ENCODE measurements at places on chromosomes 5 and 9.
A peak's percentile ranks its signal among the peaks of the same experiment; 100 is the strongest.

GRCh38 chr9:131708226-131709002 lies 31.5 kb downstream of the RAPGEF1 start:
- no peak for DNase-seq

DNA sequence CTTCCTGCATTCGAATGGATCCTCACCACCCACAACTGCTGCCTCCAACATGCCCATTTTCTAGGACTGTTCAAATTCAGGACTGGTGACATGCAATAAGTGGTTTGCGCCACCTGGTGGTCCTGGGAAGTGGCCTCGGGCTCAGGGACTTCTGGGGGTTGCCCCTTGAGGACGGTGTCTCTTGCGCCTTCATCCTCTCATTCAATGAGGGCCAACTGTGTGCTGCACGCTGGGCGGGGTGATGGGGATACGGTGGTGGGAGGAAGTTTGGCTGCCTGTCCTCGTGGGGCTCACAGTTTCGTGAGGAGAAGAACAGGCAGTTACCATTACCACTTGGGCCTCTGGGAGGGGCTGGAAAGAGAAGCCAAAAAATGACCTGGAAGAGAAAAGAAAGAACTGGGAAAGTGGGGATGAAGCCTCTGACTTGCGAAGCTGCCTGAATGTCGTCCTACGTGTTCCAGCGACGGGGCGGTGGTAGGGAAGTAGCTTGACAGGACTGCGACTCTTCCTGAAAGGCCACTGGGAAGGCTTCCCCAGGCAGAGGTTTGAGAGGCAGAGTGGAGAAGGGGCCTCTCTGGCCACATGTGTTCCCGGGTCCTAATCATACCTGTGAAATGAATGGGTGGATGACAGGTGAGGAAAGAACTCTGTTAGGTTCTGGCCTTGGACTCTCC lies 49.0 kb downstream of the PSD2 start:
- peak; percentile 61 for DNase-seq

- DNase-seq = no peak
Observed at GRCh38 chr5:104947076-104947475, 1384.5 kb upstream of the NUDT12 start.

DNA sequence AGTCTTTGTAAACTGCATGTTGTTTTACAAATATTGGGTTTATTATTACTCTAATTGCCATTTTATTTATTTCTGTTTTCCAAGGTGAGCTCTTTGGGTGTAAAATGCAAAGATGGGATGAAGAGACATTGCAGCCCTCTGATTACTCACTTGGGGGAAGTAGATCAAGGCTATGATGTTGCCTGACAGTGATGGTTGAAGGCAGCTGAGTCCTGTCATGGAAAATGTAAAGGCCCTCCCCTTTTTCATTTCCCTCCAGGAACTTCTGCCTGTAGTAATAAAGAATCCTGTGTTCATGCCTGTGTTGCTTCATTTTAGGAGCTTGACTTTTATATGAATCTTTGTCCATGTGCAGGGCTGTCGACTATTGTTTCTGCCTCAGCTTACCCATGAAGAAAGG lies 605.4 kb upstream of the CLINT1 start:
- no peak for DNase-seq

DNA sequence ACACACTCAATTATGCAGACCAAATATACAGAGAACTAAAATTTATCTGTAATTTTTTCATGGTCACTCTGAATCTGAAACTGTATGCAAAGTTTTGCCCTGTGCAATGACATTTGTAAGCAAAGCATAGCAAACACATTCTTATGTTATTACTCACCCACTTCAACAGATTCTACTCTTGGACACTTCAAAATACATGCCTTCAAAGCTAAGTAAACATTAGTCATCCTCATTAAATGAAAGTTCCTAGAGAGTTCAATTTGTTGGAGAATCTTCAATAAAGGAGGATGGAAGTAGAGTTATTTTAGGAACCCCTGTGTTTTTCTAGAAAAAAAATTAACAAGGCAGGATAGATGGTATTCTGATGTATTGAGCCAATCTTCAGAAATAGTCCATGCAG lies 639.7 kb upstream of the C9orf72 start:
- no peak for DNase-seq

DNA sequence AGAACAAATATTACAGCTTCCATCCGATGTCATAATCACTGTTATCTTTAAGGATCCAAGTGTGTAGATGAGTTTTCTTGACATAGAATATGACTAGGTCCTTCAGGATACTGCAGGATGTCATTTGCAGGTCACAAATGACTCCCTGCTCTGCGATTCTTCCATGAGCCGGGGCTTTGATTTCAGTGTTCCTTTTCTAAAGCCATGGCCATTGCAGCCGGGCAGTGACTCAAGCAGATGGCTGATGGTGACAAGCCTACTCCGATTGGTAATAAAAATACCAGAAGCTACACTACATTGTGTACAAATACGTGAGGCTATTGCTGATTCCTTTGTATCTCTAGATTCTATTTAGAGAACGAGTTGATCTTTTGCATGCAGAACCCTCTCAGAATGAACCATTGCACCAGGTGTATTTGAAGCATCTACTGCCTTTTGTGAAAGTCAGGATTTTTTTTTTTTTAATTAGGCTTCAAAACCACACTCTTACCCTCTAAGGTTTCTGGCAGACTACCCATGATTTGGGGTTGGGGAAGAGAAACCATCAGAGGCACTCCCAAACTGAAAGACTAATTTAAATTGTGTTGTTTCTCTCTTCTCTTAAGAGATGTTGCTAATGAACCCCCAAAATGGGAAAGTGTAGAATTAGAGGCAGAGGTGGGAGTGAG lies 271.0 kb upstream of the ADRA1B start:
- no peak for DNase-seq

- no peak for DNase-seq
Observed at GRCh38 chr5:68710514-68710913, 383.3 kb upstream of the SLC30A5 start.

DNA sequence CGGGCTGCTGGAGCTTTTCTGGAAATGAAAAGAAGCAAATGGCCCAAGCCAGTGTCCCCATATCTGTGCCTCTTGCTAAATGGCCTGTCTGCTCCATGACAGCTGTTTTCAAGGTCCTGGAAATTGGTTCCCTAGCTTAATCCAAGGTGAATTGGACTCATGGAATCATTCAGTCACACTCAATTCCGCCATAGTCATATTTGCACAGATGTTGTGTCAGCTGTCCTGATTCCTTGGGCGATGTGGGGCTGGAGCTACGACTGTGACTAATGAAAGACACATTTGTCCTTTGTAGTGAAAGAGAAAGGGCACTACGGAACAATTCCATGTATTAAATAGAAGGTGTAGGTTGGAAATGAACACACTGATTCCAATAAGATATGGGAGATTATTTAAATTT lies 102.9 kb upstream of the MEGF10 start:
- DNase-seq = no peak

DNA sequence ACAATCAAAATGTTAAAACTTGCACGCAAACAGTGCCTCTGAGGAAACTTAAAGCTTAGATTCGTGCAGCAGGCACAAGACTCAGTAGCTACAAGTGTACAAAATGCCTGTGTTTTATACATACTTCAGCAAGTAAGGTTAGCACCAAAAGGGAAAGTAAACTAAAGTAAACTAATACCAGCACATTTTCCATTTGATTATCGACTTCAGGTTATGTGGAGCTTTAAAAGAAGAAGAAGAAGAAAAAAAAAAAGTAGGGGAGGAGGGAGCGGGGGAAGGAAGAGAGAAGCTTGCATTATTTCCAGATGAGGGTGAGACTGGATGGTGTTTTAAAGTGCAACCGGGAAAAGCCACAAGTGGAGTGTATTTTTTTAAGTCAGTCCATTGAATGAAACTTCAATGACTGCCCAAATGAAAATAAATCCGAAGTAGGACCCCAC lies 596 bp upstream of the ADAMTS6 start:
- DNase-seq = no peak

- DNase-seq = no peak
Observed at GRCh38 chr9:111020594-111020993, 17.7 kb downstream of the LPAR1 start.

DNA sequence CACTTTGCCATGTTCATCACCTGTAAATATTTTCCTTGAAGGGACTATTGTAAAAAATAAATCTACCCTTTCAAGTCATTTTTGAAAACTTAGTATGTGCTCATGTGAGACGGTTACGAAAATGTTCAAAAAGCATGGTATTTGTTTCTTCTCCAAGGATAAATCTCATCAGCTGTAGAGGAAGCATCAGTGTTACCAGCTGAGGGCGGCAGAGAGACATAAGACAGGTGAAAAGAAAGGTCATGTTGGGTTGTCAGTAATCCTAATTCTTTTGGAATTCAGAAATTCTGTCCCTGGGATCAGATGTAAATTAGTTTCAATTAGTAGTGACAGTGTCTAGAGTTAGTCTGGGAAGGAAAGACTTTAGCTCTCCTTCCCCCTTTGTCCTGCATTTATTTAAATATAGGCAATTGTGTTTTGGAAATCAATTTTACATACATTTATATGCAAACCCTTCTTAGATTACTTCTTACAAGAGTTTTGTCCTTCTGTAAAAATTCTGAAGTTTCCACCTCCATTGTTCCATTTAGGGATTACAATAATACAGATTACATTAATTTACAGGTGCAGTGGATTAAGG lies 791.9 kb upstream of the CDH6 start:
- DNase-seq = no peak

DNA sequence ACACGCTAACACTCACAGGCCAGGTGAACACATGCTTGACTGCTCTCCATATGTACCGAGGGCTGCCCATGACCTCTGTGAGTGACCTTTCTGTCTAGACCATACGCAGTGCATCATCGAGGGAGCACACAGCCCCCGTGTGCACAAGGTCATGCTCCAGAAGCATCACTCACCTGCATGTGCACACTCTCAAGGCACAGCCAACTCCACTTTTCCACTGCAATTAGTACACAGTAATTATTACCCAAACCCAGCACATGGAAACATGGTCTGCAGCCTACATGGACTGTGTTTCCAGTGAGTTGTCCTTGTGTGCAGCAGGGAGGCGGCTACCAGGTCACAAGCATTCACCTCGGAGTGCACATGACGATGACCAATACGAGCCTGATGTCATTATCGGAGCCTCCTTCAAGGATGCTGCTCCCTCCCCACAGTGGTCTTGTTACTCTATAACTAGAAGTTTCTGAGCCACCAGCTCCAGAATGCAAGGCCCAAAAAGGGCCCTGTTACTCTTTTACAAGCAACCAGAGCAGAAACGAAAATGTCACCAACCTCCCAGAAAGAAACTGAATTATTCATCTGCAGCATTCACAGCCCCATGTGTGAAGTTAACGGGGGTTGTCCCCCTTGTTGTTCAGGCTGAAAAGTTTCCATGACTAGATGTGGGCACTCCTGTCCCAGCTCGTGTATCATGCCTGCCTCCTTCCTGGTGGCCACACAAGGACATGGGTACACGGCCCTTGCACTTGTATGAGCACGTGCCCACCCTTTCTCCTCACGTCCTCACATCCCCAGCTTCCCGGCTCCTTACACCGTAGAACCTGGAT lies 31.2 kb downstream of the SEMA4D start:
- DNase-seq = no peak

All from GM12892 (cell line).